ENCODE measurements at places on chromosomes 5 and 9.
A peak's percentile ranks its signal among the peaks of the same experiment; 100 is the strongest.

DNA sequence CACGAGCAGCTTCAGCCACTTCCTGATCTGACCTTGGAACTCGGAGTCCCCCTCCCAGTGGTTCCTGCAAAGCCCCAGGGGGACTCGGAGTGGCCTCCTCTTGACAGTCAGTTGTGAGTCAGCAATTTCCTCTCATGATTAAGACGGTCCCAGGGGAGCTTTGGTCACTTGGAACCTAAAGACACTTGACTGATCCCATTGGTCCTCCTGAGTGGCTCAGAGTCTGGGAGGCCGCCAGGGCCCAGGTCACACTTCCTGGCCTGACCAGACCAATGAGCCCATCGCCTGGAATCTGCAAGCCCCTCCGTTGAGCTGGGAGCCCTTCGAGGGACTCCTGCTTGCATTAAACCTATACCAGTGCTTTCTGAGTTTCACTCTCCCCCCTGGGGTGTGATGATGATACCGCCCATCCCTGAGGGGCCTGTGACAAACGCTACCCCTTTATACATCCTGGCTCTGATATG is 29.1 kb downstream of the TSPAN17 start:
- DNase-seq, result peak; percentile 8

DNA sequence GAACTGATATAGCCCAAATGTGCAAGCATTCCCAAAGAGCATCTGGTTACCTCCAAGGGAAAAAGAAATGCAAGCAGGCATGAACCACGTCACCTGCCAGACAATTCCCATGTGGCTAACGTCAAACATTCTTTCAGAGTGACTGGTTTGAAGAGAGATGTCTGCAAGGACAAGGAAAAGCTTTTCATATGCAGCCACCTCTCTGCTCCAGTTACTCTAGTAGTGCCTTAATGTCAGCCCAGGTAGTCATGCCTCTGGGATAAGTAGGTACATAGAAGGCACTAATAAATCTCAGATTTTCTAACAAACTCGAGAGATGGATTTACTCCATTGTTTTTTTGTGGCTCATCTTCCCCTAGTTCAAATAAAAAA is 96.8 kb upstream of the IFNK start:
- DNase-seq, result no peak

DNA sequence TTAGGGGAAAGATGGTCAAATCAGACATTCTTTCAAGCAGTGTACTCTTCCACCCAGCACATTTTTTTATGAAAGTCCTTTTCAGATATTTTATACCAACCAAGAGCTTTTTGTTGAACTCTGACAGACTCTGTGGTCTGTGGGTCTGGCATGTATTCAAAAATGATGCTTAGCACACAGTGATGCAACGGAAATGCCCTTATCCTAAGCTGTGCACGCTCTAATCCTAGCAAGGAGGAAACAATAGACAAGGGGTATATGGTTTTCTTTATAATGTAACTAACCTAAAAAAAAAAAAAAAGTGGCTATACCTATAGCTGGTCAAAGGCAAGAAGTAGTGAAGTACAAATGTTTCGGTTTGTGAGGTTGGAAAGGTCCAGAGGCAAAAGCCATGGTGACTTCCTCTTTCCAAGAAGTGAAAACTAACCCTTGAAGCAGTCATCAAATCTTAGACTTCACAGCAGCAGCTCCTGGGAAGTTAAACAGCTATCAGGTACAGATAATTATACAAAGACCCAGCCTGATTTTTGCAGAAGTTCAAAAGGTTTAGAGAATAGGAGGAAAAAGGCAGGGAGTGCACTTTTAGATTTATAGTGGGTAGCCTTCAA is 82.5 kb downstream of the SEMA6A start:
- DNase-seq, result peak; percentile 74

DNA sequence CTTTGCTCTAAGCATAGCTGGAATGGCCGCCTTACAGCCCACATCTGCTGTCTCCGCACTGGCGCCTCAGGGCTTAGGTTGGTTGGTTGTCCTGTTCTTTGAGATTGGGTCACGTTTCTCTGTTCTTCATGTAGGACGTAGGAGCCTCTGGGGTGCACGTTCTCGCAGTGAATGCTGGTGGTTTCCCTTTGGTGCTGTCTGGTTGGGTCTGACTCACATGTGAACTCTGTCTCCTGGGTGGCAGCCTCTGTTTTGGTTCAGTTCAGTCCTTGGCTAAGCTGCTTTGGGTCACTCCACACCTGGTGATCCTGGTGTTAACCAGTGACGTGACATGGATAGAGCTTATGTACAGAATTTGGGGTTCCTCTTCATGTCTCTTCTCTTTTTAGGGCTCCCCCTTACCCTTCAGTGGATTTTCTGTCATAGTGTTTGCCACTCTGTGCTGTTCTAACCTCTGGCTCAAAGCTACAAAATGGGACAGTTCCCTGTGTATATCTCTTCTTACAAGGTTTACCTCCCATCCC is 12.6 kb upstream of the LPCAT1 start:
- DNase-seq, result no peak

GRCh38 chr9:109355564-109356297 is 34.9 kb upstream of the EPB41L4B start:
- DNase-seq, result no peak

GRCh38 chr5:153613144-153613543 is 122.7 kb downstream of the GRIA1 start:
- no peak for DNase-seq

- no peak for DNase-seq
These were observed 53.6 kb upstream of the CDH18 start for GRCh38 chr5:20041326-20042274.

GRCh38 chr5:26802944-26803343 is 235.4 kb downstream of the CDH9 start:
- DNase-seq, result no peak

GRCh38 chr5:4511996-4512656 is 628.0 kb upstream of the ADAMTS16 start:
- DNase-seq, result no peak

DNA sequence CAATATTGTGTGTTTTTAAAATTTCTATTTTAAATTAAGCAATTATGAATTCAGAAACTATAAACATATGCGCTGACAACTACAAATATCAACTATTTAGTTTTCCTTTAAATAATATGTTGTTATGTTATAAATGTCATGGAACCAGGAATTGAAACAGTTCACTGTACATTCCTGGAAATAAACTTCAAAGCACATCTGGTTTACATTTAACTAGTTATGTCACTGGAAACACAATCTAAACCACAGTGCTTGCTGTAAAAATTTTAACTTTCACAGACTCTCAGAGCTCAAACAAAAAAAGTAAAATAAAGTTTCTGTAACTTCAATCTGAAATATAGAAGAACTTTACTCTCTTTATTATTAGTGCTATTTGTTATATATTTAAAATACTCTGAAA is 179.2 kb downstream of the FBN2 start:
- no peak for DNase-seq

- DNase-seq, result no peak
These were observed 25.3 kb upstream of the LTC4S start for GRCh38 chr5:179768326-179769085.

DNA sequence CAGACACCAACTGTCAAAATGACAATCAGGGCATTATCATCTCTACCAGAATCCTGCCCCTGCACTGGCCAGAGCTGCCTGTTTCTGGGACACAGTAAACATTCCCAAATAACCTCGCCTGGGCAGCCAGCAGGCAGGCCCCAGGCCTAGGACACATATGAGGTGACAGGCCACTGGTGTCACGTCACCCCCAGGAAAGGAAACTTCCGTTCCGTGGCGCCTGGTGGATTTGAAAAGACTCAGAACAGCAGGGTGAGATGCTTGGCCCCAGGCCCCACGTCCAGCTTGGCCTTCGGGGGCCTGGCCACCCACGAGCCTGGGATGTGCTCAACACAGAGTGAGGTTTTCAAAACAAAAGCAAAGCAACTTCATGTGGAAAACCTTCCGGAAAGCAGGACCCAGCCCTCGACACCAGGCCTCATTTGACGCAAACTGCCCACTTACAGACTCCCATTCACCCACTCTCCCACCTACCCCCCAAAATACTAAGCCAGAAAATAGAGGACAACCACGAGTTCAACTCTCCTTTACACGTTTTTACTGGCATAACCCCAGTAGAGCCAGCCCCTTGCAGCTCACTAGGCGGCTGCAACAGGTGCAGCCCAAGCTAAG is 1.2 kb downstream of the SEMA4D start:
- DNase-seq, result no peak

GRCh38 chr5:112382886-112383285 is 36.2 kb downstream of the EPB41L4A start:
- no peak for DNase-seq

GRCh38 chr9:100869326-100869725 is 159.2 kb upstream of the PLPPR1 start:
- DNase-seq, result no peak

DNA sequence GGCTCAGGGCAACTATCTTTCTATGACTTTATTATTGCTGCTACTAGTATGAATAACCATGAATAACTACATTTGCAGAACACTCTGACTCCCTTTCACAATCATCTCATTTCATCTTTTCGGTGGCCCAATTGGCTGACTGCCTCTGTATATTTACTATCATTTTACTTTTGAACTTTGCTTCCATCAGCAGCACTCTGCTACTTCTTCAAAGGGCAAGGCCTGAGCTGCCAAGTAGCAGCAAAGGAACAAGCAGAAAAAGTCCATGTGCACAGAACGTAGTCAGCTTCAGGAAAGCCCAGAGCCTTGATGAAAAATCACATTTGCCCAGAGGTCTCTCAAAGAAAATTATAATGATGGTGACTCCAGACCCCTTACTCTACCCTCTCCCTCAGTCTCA is 214.5 kb upstream of the PUM3 start:
- DNase-seq, result no peak

DNA sequence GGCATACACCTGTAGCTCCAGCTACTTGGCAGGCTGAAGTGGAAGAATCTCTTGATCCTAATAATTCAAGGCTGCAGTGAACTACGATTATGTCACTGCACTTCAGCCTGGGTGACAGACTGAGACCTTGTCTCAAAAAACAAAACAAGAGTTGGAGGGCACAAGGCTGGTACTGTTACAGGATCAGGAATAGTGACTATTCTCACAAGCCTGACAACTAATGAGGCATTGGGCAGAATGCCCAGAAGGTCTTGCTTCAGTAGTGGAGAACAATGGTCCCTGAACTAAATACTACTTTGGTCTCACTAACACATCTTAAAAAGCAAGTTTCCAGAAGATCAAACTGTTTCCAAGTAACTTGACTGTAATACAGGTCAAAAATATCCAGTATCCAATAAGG is 182.9 kb upstream of the RFX3 start:
- no peak for DNase-seq

DNA sequence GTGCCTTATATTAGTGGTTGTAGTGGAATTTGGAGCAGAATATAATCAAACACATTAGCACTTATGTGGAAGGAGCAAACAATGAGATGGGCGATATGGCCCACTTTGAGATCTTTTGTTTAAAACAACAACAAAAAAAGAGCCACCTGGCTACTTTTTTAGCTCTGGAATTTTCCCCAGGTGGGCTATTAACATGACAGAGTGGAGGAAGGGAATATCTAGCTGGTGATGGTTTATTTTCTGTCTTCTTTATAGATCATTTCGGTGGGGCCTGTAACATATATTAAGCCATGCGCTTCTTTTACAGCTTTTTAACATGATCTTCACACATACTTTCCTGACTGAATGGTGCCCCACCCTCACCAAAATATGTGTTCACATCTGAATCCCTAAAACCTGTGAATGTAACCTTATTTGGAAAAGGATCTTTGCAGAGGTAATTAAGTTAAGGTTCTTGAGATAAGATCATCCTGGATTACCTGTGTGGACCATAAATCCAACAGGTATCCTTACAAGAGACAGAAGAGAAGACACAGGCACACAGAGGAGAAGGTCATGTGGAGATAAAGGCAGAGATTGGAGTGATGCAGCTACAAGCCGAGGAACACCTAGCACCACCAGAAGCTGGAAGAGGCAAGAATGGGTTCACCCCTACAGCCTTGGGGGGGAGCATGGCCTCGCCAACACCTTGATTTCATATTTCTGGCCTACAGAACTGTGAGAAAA is 16.6 kb upstream of the ENTREP1 start:
- no peak for DNase-seq

DNA sequence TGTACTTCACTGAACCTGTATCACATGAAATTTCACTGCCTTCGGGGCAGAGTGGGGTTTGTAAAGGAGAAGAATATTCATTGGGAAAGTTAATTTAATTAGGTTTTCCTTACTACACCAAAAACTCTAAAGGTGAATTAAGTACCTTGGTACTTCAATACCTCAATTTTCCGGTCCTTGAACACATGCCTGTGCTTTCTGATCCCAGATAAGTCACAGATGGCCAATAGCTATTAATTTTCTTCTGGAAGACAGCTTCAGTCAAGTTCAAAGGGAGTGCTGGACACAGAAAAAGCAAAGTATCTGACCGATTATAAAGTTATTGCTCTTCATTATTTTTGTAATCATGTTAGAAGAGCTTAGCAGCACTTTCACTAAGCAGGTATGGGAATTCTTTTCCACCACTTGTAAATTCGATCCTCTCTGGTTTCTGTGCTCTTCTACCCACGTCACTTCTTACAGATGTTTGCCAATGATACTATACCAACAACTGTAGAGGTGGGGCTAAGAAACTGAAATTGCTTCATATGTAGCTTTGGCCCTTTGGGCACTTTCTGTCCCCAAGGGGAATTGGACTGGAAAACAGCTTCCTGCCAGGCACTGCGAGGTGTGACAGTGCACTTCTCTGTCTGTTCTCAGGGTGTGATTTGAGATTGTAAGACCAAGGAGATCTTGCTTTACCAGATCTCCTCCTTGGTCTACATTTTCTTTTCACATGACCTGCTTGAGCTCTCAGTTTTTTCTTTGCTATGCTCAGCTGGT is 164.0 kb downstream of the CCDC192 start:
- peak; percentile 9 for DNase-seq

- no peak for DNase-seq
These were observed 35.3 kb downstream of the CPEB4 start for GRCh38 chr5:173923218-173924095.

DNA sequence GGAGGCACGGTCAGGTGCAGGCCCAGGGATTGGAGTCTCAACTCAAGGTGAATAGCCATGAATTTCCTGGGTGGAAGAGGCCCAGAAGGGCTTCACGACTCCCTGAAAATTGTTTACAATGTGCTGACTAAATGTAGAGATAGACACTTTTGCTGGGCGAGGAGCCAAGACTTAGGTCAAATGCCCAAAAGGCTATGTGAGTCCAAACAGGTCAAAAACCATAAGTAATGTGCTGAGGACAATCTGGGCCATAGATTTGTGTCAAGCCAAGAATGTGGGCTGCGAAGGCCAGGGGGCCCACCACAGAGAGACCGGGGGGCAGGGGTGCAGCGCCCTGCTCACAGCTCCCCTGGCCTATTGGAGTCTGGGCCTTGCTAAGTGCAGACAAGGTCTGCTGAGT is 197.8 kb downstream of the HSPA4 start:
- DNase-seq, result no peak
